Activated CD4-positive, alpha-beta T cell treated with anti-CD3 and anti-CD28 coated beads, Interleukin-2, amount 10 ng/mL, durations not matched to agents 24 days and 14 days (primary cell): ENCODE measurements at places on chromosomes 6 and 20.

GRCh38 chr6:42973926-42974325 lies 5.1 kb downstream of the PEX6 start:
- H3K4me1 ChIP-seq = peaks cover 18% of the 10 kb centered on the region
- peak overlapping the region; percentile 62 for H3K27ac ChIP-seq
- DNase-seq = no peak
- H3K27me3 ChIP-seq = no peaks in the 10 kb centered on the region

DNA sequence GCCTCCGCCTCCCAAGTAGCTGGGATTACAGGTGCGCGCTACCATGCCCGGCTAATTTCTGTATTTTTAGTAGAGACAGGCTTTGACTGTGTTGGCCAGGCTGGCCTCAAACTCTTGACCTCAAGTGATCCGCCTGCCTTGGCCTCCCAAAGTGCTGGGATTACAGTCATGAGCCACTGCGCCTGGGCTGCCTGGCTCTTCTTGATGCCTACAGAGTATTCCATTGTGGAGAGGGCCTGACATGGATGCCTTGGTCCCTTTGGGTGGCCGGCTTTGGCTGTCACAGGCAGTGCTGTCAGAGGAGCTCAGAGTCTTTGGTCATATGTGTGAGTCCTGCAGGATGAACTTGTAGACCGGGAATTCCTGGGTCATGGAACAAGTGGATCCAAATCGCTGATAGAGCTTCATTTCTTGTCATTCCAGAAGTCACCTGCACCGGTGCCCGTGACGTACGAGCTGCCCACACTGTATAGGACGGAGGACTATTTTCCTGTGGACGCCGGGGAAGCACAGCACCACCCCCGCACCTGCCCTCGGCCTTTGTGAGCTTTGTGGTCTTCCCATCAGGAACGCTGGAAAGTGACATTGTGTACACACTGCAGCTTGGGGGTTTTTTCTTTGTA lies 55.1 kb downstream of the ADNP start:
- no peak overlapping the region for H3K4me3 ChIP-seq
- DNase-seq = no peak
- no peaks in the 10 kb centered on the region for H3K27me3 ChIP-seq
- no peak overlapping the region for H3K27ac ChIP-seq
- peaks cover 4% of the 10 kb centered on the region for H3K36me3 ChIP-seq

DNA sequence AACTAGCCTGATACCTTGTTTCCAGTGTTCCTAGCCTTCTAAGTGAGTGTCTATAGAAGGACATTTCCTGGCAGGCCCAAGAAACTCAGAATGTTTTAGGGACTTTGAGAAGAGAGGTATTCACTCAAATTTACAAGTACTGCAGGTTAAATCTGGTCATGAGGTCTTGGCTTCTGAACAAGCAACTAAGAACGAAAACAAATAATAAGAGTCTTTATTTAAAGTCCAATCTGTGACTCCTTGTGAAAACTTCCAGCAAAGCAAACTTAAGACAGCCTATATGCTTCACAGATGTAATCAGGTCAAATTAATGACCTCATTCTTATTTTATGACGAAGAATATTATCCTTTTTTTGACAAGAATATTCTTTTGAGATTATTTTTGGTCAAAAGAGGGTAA lies 79.4 kb upstream of the PRSS16 start:
- H3K4me1 ChIP-seq = no peaks in the 10 kb centered on the region
- H3K4me3 ChIP-seq = no peak overlapping the region
- no peak for DNase-seq
- no peaks in the 10 kb centered on the region for H3K36me3 ChIP-seq

GRCh38 chr6:139569566-139569965 lies 195.1 kb upstream of the CITED2 start:
- no peaks in the 10 kb centered on the region for H3K27me3 ChIP-seq
- no peak overlapping the region for H3K27ac ChIP-seq
- no peaks in the 10 kb centered on the region for H3K36me3 ChIP-seq
- H3K4me3 ChIP-seq = no peak overlapping the region
- DNase-seq = no peak

DNA sequence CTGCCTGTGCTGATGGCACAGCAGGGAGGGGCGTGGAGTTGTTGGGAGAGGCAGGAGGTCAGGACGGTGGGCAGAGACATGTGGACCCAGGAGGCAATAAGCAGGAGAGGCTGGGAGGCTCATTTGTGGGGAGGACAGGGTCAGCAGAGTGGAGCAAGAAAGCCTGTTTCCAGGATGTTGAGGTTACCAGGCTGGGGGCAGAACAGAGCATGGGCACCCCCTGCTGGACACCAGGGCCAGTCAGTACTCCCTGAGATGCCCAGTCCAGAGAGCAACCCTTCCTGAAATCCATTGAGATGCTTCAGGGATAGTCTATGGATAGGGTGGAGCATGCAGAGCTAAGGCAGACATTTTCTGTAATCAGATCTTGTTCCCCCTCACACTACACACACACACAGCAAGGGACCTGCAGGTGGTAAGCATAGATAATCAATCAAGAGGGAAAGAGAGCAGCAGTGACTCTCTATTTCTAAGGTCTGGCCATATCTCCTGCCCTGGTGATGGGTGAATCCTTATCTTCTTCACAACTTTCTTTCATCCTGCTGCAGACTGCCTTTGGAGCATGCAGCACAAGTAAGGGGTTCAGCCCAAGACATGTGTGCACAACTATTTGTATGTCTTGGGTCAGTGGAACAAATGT lies 41.7 kb downstream of the MOCS1 start:
- no peak overlapping the region for H3K27ac ChIP-seq
- no peak overlapping the region for H3K4me3 ChIP-seq
- no peaks in the 10 kb centered on the region for H3K36me3 ChIP-seq
- DNase-seq = peak; percentile 62
- no peaks in the 10 kb centered on the region for H3K4me1 ChIP-seq

GRCh38 chr20:4174909-4175308 lies 159.6 kb upstream of the RNF24 start:
- DNase-seq = no peak
- H3K36me3 ChIP-seq = peaks cover 37% of the 10 kb centered on the region
- H3K4me1 ChIP-seq = peaks cover 27% of the 10 kb centered on the region
- no peaks in the 10 kb centered on the region for H3K27me3 ChIP-seq
- no peak overlapping the region for H3K4me3 ChIP-seq
